ENCODE measurements at places on chromosomes 12 and 14.

- peak; percentile 30 for DNase-seq
These were observed 12.2 kb upstream of the CALCOCO1 start for GRCh38 chr12:53739214-53740129.

DNA sequence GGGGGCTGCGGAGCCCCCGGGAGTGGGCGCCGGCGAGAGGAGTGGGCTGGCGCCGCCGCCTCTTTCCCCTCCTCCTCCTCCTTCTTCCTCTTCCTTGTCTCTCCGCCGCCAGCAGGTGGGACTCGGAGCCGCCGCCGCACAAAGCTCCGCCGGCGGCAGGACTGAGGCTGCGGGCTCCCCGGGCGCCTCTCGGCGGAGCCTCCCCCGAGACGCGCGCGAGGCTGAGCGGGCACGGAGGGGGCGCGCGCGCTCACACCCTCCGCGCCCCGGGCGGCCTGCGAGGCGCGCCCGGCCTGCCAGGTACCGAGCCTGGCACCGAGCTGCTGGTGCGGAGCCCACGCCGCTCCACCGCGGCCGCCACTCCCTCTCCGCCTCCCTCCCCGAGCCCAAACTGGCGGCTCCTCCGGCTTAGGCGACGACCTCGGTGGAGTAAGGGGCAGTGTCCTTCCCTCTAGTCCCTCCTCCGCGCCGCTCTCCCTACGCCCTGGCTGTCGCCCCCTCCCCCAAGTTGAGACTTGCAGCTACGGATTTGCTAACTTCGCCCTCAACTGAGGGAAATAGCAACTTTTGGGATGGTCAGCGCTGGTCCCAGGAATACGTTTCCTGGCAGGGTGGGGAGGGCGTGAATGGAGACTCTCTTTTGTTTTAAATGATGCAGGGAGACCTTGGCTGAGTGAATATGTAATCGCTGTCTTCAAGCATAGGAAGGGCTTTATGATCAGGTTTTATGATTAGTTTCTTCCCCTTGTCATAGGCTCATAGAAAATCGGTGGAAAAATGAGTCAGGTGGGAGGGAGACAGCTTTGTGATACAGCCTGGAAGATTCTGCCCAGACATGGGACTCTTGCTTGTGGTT lies 199.5 kb upstream of the CAND1 start:
- DNase-seq, result peak; percentile 17

GRCh38 chr14:91415794-91416743 lies 1.6 kb downstream of the CCDC88C start:
- DNase-seq, result no peak

DNA sequence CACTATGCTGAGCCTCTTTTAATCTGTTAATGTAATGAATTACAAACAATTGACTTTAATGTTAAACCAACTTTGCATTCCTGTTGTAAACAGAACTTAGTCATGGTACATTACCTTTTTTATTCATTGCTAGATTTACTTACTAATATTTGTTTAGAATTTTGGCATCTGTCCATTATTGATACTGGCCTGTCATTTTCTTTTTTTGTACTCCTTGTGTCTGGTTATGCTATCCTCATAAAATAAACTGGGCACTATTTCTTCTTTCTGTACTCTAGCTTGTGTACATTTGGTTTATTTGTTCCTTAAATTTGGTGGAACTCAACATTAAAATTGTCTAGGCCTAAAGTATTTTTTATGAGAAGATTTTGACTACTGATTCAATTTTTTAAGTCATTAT lies 32.1 kb downstream of the SPATA7 start:
- DNase-seq, result no peak

DNA sequence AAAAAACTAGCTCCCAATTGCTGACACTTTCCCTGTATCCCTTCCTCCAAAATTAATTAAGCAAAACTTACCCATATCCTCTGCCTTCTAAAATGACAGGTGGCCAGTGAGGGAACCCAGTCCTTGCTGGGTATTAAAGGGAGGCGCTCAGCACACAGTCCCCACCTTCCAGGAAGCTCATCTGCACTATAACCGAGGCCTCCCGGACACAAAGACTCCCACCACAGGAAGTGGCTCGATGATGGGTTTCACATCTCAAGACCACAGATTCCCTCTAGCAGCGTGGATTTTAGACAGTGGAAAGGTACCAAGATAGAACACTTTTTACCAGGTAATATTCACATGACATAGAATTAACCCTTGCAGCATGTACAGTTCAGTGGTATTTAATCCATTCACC lies 126.8 kb upstream of the NCOR2 start:
- DNase-seq, result no peak

DNA sequence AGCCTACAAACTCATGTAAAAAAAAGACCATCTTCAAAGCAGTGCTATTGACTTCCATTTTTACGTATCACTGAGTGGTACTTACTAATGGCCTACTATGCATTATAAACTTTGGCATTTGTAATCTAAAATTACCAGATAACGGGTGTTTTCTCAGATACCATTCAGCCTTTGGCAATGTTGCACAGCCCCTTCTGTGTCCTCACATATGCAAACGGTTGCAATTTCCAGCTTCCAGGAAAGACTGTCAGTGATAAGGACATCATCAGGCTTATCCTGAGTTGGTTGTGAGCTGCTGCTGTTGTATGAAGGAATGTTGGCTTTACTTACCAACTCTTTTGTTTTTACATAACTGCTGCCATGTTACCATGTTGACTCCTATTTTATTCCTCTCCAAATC lies 1.6 kb upstream of the SLC6A13 start:
- DNase-seq, result no peak

DNA sequence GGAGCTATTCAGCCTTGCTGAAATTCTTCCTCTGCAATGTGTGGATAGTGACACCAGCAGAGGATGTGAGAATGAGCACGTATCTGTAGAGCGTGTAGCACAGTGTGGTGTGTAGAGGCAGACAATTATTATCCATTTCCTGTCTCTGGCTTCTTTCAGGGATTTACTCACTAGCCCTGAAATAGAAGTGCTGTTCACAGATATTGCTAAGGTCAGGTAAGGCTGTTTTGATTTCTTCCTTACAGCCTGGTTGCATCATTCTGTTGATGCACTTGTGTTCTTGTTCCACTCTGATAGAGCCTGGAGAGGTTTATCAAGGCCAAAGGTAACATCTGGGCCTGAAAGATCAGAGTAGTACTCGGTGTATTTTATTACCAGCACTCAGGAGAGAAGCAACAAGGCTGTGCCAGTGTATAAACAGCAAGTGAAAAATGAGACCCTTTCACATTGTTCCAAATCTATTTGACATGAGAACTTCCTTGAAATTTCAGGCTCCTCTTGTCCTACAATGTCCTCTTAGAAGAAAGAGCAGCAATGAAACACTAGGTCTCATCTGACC lies 16.7 kb downstream of the ARG2 start:
- DNase-seq, result peak; percentile 37

DNA sequence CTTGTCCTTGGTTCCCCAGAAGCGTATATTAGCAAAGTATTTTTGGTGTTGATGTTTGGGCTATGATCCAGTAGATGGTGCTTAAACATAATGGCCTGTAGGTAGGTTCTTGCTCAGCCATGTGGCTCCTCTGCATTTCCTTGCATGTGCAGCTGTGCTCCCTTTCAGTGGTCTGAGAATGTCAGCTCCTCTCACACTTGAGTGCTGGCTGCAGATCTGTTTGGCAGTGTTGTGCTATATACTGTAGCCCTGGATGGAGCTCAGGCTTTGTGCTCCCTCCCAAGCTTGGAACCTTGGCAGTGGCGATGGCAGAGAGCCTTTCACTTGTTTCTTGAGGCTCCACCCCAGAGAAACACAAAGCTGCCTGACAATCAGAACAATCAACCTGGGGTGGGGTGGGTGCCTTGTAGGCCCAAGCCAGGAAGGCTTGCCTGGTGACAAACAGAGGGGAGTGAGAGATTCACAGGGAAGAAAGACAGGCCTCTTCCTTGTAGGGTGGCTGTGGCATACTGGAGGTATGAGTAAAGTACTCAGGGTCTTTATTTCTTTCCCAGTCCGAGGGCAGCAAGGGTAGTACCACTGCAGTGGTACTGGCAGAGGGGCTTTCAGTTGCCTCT lies 255.3 kb downstream of the RAD51B start:
- no peak for DNase-seq
